IMR-90 (cell line): ENCODE measurements at places on chromosomes 2 and 18. TPM values are rescaled to one million over a fixed set of nuclear protein-coding genes. Genes with fewer than 3 reads are reported as not detected.

DNA sequence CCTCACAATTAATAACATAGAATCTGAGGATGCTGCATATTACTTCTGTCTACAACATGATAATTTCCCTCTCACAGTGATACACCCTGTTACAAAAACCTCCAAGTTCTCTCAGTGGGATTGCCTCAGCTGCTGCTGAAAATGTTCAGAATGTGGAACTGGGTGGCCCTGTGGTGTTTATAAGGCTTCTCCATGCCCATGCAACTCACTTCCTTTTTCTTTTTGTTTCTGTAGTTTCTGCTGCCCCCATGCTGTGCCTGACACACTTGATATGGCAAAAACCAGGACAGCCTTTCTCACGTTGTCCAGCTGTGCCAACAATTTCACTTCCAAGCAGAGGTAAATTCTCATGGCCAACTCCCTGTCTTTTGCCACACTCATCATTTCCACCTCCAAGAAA lies 206.2 kb downstream of the RPIA start:
- DNase-seq = no peak

GRCh38 chr2:205685314-205686055 lies 3.2 kb downstream of the NRP2 start:
- peak; percentile 67 for DNase-seq

DNA sequence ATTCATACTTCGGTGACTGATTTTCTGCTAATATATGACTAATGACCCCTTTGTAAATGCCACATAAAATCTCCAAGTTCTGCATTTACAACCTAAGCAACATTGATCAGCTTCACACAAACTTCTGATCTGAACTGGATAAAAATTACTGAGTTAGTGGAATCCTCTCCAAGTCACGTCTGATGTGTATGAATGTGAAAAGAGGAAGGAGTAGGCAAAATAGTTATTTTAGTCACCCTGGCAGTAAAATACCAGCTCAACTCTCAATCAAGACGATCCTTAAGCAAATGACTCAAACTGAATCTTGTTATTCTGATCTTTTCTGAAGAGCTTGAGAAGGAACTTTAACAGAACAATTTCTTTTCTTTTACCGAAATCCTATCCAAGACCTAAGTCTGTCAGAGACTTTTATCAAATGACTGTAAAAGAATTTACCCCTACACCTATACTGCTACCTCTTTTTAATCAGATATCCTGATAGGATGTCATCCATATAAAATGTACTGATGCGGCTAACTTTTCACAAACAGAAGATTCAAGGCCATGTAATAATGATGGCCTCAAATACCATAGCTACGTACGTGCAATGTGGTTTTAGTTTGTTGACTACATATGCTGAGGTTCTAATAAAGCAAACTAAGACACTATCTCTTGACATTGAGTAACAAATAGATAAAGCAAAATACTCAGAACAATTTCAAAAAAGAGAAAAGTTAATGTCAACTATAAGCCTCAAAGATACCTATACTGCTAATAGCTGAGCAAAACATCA lies 23.7 kb downstream of the CUL3 start:
- DNase-seq = peak; percentile 41

DCDC2C gene
- polyA plus RNA-seq = not detected in 2 replicates

DOCK10 gene
- 46.7 and 58.6 TPM in 2 replicates for polyA plus RNA-seq

PRSS56 gene
- polyA plus RNA-seq = not detected in 2 replicates

DNA sequence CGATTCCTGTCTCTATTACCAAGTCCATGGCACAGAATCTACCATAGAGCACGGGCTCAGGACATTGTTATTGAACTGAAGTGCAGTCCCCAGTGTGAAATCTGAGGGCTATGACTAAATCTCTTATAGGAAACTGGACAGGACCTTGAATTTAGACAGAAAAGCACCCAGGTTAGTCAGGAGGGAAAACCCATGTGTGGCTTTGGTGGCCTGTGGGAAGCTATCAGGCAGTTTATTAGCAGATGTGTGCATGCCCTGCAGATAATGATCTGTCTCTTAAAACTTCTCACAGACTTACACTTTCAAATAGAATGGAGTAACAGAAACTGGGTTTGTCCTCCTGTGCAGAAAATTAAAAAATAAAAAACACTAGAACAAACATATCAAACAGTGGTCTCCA lies 610.0 kb upstream of the RAB6C start:
- no peak for DNase-seq

DNA sequence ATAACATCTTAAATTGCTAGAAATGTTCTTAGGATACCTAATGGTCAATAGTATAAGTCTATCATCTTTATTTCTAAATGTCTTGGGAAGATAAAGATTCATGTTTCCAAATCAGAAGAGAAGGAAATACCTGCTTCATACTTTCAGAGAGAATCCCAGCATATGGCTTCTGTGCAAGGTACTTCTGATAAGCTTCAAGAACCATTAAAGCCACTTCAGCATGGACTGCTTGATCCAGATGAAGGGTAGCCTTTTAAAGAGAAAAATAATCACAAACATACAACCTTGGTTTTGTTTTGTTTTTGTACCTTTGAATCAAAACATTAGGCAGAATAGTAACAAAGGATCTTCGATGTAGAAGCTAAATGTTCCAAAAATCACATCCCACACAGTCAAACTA lies 44.0 kb downstream of the EPG5 start:
- no peak for DNase-seq

DNA sequence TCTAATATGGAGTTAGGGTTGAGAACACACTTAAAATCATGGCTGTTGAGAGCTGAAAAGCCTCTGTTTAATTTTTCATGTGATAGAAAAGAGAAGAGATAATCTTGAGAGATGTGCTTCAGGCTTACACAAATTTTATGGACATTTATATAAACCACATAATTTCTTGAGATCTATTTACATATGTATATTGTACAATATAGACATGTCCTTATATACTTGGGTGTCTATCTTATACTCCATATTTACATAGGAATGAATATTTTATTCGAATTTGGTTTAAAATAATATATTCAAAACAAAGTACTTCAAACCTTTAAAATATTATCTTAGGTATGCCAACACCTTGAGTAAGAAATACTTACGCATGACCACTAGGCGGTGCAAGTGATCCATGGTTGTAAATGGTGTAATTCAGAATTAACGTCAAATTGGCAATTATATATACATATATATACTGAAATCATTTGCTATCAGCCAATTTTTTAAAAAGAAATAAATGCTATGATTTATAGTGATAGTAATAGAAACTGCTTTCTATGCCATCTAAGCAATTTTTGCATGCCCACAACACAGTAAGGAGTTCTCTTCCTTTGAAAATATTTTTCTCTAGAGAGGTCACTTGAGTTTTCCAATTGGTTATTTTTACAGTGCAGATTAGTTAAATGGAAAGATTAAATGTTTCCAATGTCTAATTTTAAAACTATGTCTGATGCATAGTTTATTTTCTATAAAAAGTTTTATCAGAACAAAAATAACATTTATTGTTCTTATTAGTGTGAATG lies 37.6 kb upstream of the SPAG16 start:
- peak; percentile 64 for DNase-seq

GRCh38 chr2:227248876-227249275 lies 76.2 kb upstream of the MFF start:
- no peak for DNase-seq

ATL2 gene
- 16.0 and 22.1 TPM in 2 replicates for polyA plus RNA-seq

- DNase-seq = no peak
Observed at GRCh38 chr2:165674780-165675179, 119.3 kb downstream of the GALNT3 start.

- no peak for DNase-seq
Observed at GRCh38 chr2:191516260-191516659, 161.7 kb upstream of the NABP1 start.

SMC6 gene
- 5.2 and 6.5 TPM in 2 replicates for polyA plus RNA-seq

DNA sequence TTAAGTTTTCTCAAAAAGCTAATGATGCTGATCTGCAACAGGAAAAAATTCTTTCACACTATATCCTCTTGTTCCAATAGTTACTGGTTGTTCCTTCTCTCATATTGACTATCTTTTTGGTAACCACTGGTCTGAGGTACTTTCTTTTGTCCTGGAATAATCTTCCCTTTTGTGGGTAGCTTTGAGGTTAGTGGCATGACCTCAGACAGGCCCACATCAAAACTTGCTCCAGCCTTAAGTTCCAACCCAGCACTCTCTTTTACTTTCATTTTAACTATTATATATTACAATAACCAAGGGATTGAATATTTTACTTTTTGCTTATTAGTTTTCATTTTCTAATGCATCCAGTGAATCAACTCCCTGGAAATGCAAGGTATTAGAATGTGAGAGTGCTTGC lies 9.5 kb downstream of the REG1A start:
- DNase-seq = no peak

TBR1 gene
- 0.06 TPM in 1 of 2 replicates, not detected in the other for polyA plus RNA-seq

DNA sequence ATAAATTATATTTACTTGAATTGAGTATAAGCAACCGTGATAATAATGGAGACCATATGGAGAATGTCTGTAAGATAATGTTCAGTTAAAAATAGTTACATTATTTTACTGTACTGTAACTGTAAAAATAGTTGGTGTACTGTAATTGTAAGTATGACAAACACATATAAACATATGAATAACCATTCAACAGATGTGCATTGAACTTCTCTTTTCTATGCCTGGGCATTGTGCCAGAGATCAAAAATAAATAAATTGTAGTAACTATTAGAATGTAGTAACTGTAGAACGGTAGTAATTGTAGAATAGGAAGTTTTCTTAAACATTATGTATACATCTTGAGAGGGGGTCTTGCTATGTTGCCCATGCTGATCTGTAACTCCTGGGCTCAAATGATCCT lies 287.4 kb upstream of the EPAS1 start:
- DNase-seq = peak; percentile 92

DNA sequence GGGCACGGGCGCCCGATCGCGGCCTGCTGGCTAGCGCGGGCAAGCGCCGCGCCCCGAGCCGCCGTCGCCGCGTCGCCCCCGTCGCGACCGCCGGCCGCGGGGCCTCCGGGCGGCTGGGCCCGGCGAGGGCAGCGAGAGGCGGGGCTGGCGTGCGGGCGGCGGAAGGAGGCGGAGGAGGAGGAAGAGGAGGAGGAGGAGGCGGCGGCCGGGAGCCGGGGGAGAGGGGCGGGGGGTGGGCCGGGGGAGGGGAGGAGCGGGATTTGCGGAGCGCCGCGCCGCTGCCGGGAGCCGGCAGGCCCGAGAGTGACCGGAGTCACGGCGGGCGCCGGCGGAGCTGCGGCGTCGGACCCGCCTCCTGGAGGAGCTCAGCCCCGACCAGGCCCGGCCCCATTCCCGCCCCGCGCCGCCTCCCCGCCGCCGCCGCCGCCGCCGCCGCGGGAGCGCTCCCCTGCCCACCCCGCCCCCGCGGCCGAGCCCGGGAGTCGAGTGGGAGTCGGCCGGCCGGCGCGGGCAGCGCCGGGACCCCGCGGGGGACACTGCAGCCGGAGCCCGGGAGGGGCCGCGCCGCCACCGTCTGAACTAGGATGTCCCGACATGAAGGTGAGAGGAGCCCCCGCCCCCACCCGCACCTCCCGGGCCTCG lies at the start of gene KCMF1:
TSS of gene KCMF1 (plus strand) at position 294 of the 642 bp plus-strand sequence. CDS start at position 585, 291 bp downstream.
- DNase-seq = peak; percentile 74

GRCh38 chr2:86552889-86553288 lies 10.4 kb downstream of the CHMP3 start:
- no peak for DNase-seq
